ENCODE measurements at places on chromosomes 3 and 15.

- DNase-seq = peak; percentile 80
Measured at GRCh38 chr3:79490165-79491028, 277.4 kb downstream of the ROBO1 start.

- no peak for DNase-seq
Measured at GRCh38 chr3:25588441-25589103, 76.1 kb downstream of the TOP2B start.

GRCh38 chr3:115293321-115293720 lies 146.2 kb upstream of the ZBTB20 start:
- DNase-seq = no peak

- DNase-seq = no peak
Measured at GRCh38 chr3:59802045-59802444, 752.2 kb upstream of the CFAP20DC start.

DNA sequence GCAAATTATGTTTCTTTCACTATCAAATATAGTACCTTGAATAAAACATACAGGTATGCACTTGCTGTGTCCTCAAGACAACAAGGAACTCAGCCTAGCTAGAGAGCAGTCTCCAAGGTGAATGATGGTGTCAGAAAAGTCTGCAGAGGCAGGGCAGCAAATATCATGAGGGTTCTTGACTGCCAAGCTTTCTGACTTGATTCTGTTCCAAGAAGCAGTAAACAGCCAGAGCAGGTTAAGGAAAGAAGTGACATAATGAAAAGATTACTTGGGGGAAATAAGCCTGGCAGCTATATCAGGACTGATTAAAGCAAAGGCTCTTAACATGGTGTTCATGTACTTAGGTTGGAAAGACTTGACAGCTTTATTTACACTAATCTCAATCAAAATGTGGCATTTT lies 192.2 kb upstream of the GADL1 start:
- DNase-seq = no peak

DNA sequence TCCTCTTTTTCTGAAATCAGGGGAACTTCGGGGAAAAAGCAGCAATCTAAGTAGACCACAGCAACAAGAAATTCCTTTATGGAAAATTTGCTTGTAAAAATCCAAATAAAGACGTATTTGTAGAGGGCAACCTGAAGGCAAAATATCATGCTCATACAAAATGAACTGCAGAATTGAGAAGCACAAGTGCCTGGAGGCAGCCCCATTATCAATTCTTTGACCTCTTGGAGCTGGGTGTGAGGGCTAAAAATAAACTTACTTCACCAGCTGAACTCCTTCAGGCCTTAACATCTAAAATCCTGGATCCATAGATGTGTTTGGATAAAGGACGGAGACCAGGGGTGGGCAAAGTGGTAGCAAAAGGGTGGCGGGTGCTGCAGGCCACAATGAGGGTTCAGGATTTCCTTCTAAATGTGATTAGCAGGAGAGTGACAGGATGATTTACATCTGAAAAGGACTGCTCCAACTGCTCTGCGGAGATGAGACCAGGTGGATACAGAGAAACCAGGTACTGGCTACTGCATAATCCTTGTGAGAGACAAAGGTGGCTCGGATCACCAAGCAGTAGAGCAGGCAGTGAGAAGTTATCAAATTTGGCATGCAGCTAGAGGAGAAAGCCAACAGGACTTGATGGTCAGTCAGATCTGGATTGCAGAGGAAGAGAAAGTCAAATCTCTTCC lies 81.7 kb upstream of the TJP1 start:
- DNase-seq = no peak

GRCh38 chr15:23069496-23070166 lies 30.3 kb upstream of the TUBGCP5 start:
- DNase-seq = no peak
